ENCODE measurements at places on chromosomes 5 and 9.

DNA sequence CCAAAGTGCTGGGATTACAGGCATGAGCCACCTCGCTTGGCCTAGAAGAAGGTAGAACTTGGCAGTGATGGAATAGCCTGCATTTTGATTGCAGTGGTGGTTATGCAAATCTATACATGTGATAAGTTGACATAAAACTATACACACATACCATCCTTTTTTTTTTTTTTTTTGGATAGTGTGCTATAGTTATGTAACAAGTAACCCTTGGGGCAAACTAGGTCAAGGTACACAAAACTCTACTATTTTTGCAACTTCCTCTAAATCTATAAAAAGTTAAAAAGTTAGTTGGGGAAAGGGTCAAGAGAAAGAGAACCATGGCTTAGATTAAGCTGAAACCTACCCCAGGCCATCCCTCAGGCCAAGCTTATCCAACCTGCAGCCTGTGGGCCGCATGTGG, 11.1 kb downstream of the TRIM14 start:
- DNase-seq = no peak

DNA sequence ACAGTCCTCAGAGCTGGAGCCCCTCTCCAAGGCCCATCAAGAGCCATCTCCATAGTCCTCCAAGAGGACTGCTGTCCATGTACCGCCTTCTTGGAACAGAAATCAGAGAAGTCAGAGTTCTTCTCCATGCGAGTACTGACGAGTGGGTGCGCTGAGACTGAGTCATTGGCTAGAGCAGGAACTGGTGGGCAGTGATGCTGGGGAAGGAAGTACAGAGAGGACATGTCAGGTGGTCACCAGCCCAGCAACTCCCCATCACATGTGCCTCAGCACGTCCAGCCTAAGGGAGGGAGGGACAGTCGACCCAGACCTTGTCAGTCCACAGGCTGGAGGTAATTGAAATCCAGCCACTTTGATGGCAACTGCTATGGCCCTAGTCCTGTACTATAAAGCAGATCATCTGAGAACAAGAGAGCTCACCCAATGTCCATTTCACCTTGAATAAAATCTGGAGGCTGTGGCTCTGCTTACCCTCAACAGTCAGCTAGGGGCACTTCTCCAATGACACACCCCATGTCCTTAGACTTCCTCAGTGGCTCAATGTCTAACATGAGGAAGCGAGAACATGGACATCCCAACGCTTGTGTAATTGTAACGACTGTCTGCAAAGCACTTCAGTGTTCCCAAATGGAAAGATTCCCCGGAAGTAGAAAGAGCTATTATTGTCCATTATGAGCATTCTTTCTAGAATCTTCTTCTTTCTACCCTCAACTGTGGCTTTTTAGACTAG, 15.0 kb upstream of the FBP1 start:
- no peak for DNase-seq

- no peak for DNase-seq
These were observed 3.1 kb downstream of the LHX3 start for GRCh38 chr9:136201609-136202453.

DNA sequence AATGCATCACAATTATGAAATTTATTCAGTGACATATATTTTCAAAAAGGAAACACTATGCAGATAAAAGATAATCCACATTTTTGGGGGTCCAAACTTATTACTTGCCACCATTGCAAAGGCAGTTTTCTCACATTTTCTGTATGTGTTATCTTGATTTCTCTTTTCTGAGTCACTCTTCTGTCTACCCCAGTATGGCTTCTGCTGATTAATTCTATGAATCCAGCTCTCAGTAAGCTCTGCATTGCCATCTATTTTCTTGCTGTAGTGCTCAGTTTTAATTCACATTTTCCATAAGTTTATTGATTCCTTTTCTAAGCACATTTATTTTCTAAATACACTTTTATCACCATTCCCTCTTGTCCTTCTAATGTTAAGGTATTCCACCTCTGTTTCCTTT, 1.7 kb downstream of the IFNA10 start:
- no peak for DNase-seq

- no peak for DNase-seq
These were observed 28.8 kb upstream of the RASGRF2 start for GRCh38 chr5:80931411-80931810.

DNA sequence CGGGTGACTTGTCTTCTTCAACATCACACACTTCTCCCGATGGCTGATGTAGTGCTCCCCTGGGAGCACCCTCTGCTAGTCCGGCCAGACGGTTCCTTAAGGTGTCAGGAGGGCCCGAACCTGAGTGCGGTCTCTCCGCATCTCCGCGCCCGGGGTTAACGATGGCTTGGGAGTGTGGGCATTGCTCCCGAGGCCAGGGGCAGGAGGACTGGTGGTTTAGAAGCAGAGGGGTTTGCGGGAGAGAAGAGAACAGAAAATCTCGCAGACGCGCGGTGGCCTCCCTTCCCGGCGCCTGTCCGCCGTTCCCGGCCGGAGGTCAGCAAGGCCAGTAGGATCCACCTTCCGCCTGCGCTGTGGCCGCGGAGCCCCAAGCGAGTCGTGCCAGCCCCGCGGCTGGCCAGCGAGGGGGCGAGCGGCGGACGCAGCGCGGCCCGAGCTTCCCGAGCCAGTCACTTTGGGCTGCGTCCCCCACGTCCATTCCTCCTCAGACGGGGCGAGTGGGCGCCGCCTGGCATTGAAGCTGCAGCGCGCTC, 700 bp downstream of the CDO1 start:
- DNase-seq = no peak

DNA sequence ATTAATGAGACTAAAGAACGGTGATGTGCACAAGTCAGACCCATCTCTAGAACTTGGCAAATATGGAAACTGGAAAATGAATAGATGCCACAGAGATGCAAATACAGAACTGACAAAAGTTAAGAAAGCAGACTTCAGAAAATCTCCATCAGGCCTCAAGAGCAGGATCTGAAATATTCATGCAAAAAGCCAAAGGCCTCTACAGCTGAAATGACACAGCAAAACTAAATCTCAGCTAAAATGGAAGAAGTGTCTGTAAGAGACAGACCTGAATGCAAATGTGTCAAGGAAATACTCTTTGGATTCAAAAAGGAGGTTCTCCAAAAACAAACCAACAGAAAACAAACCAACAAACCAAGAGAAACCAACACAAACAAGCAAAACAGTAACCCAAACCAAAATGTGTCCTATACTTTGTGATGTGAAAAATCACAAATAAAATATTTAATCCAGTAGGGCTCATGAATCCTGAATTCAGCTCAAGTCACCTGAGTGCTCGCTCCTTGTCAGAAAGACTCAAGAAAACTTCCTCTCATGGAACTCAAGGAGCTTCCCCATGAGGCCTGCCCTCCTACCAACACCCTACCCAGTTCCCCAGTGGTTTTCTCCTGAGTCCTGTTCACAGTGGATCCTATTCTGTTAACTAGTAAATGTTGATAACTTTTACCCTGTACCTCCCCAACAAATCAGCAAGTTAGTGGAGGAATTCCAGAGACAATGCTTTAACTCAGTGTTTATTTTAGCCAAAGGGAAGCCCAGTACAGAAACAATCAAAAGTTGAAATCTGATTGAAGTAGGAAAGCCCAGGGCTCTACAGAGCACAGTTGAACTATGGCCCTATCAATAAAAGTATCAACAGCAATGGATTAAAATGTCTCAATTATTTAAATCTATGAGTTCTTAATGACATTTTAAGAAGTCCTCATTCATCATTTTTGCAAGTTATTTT, 14.6 kb downstream of the MRPS27 start:
- no peak for DNase-seq

DNA sequence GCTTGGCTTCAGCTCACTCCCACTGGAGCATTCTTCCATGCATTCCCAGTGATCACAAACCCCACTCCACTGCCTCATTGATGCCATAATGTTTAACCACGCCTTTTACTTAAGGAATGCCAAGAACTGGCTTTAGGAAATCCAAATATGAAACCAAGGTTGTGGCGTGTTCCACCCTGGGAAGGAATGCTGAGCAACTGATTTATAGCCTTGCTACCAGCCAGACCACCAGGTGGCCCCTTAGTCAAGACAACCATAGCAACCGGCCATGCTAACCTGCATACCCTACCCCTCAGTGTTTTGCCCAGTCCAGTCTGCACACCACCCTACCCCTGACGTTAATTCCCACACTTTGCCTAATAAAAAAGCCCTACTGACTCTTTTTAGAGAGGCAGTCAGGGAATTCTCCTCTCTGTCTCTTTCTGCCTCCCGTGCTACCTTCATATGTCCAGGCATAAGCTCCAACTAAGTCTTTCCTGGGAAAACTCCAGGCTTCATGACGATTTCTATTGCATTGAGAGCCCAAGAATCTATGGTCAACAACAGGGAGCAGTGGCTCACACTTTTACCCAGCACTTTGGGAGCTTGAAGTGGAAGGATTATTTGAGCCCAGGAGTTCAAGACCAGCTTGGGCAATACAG, 27.0 kb upstream of the PRRC2B start:
- no peak for DNase-seq

DNA sequence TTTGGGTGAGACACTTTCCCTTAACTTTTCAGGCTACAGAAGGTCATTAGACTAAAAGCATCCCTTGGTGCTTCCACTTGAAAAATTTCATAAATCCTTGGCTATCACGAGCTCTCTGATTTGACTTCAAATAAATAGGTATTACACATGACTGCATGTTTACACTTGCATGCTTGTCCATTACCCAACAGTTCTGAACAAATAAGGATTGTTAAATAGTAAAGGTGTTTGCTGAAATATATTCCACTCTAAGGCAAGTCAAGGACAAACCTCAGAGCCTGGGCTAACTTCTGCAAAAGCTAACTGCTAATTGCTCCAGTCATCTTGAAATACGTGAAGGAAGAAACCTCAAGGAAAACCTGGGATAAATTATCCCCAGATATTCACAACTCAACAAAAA, 14.5 kb downstream of the FBXW2 start:
- DNase-seq = no peak

DNA sequence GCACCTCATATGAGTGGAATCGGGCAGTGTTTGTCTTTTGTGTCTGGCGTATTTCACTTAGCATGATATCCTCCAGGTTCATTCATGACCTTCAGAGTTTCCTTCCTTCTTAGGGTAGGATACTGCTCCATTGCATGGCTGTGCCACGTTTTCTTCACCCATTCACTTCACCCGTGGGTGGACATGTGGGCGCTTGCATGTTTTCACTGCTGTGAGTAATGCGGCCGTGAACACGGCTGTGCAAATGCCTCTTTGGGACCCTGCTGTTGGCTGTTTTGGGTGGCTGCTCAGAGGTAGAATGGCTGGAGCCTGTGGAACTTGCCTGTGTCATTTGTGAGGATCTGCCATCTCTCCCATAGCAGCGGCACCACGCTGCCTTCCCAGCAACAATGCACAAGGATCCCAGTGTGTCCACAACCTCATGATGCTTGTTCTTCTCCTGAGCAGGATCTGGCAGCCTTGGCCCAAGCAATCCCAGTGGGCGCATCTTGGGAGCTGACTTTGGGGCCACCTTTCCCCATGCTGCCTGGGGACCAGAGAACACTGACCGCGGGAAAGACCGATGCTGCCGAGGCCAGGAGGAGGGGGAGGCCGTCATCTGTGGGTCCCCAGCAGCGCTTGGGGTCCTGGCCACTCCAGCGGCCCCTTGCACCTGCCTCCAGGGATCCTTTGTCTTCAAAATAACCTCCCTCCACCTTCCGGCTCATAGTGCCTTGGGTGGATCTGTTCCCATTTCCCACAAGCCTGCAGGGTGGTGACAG, 2.3 kb upstream of the SCGB3A1 start:
- no peak for DNase-seq

GRCh38 chr5:97576956-97577355, 393.9 kb upstream of the RIOK2 start:
- no peak for DNase-seq

DNA sequence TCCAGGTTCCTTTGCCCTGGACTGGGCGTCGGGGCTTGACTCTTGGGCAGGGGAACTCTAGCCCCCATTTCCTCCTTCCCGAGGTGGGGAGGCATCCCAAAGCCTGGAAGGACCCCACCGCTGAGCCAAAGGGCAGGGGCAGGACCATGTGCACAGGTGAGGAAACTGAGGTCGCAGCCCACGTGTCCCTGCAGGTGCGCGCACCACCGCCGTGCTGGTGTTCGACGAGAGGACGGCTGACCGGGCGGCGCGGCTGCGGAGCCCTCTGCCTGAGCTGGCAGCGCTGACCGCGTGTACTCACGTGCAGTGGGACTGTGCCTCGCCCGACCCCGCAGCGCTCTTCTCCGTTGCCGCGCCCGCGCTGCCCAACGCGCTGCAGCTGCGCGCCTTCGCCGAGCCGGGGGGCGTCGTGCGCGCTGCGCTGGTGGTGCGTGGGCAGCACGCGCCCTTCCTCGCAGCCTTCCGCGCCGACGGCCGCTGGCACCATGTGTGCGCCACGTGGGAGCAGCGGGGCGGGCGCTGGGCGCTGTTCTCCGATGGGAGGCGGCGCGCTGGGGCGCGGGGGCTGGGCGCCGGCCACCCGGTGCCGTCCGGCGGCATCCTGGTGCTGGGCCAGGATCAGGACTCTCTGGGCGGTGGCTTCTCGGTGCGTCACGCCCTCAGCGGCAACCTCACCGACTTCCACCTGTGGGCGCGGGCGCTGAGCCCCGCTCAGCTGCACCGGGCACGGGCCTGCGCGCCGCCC, 2.8 kb downstream of the ADGRD2 start:
- no peak for DNase-seq

GRCh38 chr5:78827725-78828124, 157.4 kb downstream of the ARSB start:
- no peak for DNase-seq

GRCh38 chr9:121024237-121024636, 25.8 kb downstream of the C5 start:
- no peak for DNase-seq

- DNase-seq = no peak
These were observed 80.2 kb downstream of the OSTF1 start for GRCh38 chr9:75168270-75169178.

DNA sequence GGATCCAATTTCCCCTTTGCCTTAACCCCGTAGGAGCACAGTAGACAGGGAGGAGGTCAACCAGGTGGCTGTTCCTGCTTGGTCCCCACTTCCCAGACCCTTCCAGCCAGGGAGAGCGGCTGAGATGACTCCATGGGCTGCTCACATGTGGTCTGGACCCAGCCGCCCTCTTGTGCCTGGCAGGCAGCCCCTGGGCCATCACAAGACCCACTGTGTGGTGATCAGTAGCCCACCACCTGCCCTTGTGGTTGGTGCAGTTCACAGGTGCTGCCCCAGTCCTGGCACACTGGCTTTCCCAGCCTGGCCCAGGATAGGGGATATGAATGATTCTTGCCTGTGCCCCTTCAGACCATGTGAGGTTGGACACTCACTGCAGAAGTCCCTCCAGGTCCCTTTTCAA, 1556.7 kb downstream of the FOXD4L5 start:
- DNase-seq = no peak

DNA sequence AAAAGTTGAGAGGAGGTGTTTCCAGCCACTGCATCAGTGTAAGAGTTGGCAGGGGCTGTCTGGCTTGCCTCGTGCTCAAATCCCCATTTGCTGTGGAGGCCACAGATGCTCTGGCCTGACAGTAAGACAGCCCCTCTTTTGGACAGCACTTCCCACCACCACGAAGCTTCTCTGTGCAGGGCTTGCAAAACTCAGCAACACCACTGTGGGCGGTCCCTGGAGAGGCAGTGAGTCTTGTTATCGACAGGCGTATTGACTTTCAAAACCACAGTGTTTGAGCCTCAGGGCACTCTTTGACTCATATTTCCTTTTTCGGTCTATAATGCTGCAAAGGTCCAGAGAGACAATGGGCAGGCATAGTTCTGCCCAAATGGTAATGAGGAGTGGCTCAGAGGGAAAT, 539.5 kb downstream of the EBF1 start:
- DNase-seq = no peak

- DNase-seq = no peak
These were observed 790.1 kb upstream of the ZNF608 start for GRCh38 chr5:125536582-125536981.

- DNase-seq = no peak
These were observed 62.2 kb downstream of the EPB41L4B start for GRCh38 chr9:109258481-109259302.
